ENCODE measurements at places on chromosomes 16 and 17.

GRCh38 chr16:87165885-87166284 lies 151.3 kb downstream of the C16orf95 start:
- no peak for DNase-seq

DNA sequence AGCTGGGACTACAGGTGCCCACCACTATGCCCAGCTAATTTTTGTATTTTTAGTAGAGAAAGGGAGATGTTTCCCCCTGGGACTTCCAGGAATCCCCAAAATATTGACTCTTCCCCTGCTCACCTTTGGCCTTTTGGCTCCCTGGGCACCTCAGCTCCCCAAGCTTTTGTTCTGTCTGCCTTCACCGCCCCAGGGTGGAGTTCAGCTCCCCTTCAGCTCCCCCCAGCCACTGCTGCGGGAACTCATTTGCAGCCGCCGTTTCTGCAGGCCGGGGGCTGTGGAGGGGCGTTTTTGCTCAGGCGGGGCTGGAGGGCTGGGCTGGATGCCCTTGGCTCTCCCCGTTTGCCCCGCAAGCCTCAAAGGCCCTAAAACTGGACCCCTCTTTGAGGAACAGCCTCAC lies 47.9 kb downstream of the CRISPLD2 start:
- no peak for DNase-seq

DNA sequence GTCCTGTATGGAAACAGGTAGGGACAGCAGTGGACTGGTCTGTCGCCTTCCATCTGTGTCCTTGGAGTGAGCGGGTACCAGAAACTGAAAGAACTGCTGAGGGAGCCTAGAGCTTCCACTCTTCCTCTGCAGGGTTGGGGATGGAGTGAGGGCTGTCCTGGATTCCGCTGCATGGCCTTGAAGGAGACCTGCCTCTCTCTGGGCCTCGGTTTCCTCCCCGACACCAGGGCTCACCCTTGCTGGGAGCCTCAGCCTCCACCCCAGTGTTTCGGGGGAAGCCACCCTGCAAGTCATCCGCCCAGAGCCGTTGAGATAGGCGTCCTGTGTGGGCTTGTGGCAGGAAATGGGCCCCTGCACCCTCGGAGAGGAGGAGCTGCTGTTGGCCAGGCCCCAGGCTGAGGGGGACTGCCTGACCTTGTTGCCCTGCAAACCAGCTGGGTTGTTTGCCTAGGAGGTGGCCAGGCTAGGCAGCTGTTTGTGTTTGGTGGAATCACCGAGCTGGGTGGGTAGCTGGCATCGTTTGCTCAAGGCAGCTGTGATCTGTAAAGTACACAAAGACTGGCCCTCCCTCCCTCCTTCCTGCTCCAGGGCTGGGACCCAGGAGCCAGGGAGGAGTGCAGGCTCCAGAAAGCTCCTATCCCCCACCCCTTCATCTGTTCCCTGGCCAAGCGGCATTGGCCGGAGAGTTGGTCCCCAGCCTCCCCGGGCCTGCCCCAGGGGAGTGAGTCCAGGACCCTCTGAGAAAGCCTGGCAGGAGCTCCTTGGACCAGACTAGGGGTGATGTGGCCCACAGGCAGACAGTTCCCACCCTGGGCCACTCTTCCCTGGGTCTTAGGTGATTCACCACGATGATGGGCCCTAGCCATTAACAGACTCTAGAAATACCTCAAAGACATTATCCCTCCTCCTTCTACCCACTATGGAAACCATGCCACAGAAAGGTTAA lies 1.3 kb downstream of the RAB37 start:
- DNase-seq: no peak

GRCh38 chr17:77146246-77146632 lies 5.5 kb downstream of the SEC14L1 start:
- DNase-seq: no peak

- no peak for DNase-seq
Observed at GRCh38 chr17:30296499-30297080, 4.8 kb upstream of the BLMH start.
